Calu3 (cell line): ENCODE measurements at places on chromosomes 12 and 14. TPM values are rescaled to one million over a fixed set of nuclear protein-coding genes. Genes with fewer than 3 reads are reported as not detected.
A peak's percentile ranks its signal among the peaks of the same experiment; 100 is the strongest.

DNA sequence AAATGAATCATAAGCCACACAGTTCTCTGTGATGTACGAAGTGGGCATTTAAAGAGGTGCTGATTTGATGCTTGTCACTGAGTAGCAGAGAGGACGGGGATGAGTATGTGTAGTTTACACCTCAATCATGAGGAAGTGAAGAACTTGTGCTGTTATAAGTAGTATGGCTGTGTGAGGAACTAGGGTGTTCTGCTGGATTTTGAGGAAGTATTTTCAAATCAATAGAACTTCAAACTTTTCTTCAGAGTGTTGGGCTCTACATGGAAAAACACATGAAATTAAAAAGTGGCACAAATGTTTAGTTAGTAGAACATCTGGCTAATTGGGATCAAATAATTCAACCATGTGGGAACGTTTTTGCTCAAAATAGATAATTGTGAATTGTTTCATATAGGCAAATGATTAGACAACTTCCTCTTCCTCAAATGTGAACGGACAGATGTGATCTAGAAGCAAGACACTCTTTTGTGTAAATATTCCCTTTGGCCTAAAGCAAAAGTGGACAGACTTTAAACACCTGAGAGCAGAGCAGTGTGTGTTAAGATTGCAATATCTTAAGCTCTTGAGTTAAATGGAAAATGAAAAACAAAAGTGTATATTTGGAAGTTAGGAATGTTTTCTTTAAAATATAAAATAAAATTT, 168.5 kb downstream of the NAV3 start:
- H3K36me3 ChIP-seq = no peaks in the 10 kb centered on the region
- H3K4me1 ChIP-seq = peaks cover 6% of the 10 kb centered on the region
- H3K4me3 ChIP-seq = no peak overlapping the region
- no peak for DNase-seq
- H3K27me3 ChIP-seq = no peaks in the 10 kb centered on the region

GRCh38 chr12:68291396-68292036, 38.1 kb upstream of the IL22 start:
- H3K27me3 ChIP-seq = no peaks in the 10 kb centered on the region
- no peak overlapping the region for H3K27ac ChIP-seq
- H3K4me3 ChIP-seq = no peak overlapping the region
- no peaks in the 10 kb centered on the region for H3K4me1 ChIP-seq

GRCh38 chr12:116094475-116094874, 183.0 kb downstream of the MED13L start:
- no peaks in the 10 kb centered on the region for H3K36me3 ChIP-seq
- H3K27ac ChIP-seq = no peak overlapping the region
- H3K27me3 ChIP-seq = no peaks in the 10 kb centered on the region
- no peaks in the 10 kb centered on the region for H3K4me1 ChIP-seq

DNA sequence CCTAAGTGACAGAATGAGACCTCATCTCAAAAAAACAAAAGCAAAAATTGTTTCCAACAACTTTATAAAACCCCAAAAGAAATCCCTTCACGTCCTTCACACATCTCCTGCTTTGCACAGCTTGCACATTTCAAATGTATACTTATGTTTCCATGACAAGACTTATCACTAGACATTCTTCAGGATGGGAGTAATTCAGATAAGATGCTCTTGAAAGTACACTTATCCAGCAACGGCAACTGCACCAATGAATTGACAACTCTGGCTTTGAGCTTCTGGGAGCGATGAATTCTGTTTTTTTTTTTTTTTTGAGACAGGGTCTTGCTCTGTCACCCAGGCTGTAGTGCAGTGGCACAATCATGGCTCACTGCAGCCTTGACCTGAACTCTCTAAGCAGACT, 30.8 kb upstream of the AKAP5 start:
- no peaks in the 10 kb centered on the region for H3K27me3 ChIP-seq
- H3K36me3 ChIP-seq = peaks cover 50% of the 10 kb centered on the region
- H3K4me1 ChIP-seq = peaks cover 28% of the 10 kb centered on the region

- peaks cover 86% of the 10 kb centered on the region for H3K27me3 ChIP-seq
- DNase-seq = no peak
- peaks cover 10% of the 10 kb centered on the region for H3K36me3 ChIP-seq
- peaks cover 27% of the 10 kb centered on the region for H3K4me1 ChIP-seq
- no peak overlapping the region for H3K27ac ChIP-seq
- H3K4me3 ChIP-seq = no peak overlapping the region
Observed at GRCh38 chr14:99267381-99267780, 4.6 kb downstream of the BCL11B start.

- H3K4me3 ChIP-seq = no peak overlapping the region
- H3K4me1 ChIP-seq = peaks cover 9% of the 10 kb centered on the region
- H3K27me3 ChIP-seq = no peaks in the 10 kb centered on the region
- no peak overlapping the region for H3K27ac ChIP-seq
Observed at GRCh38 chr12:82673698-82674097, 13.0 kb upstream of the TMTC2 start.

DNA sequence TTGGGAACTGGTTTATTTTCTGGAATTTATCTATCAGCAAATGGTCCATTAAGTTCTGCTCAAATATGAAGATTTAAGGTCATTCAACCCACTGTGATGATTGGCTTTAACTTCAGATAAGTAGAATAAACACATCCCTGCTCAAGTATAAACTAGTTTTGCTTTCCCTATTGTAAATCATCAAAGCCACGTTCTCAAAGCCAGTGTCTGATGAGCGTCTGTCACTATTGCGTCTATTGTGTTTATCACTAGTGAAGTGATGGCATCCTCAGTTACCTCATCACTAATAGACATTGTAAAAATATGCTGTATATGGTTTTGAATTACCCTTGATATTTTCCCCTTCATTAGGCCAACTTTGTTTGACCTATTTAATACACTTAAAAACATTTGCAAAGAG, 351.3 kb downstream of the BCAT1 start:
- H3K4me1 ChIP-seq = no peaks in the 10 kb centered on the region
- H3K4me3 ChIP-seq = no peak overlapping the region
- no peak for DNase-seq
- H3K27me3 ChIP-seq = peaks cover 25% of the 10 kb centered on the region
- H3K27ac ChIP-seq = no peak overlapping the region

DNA sequence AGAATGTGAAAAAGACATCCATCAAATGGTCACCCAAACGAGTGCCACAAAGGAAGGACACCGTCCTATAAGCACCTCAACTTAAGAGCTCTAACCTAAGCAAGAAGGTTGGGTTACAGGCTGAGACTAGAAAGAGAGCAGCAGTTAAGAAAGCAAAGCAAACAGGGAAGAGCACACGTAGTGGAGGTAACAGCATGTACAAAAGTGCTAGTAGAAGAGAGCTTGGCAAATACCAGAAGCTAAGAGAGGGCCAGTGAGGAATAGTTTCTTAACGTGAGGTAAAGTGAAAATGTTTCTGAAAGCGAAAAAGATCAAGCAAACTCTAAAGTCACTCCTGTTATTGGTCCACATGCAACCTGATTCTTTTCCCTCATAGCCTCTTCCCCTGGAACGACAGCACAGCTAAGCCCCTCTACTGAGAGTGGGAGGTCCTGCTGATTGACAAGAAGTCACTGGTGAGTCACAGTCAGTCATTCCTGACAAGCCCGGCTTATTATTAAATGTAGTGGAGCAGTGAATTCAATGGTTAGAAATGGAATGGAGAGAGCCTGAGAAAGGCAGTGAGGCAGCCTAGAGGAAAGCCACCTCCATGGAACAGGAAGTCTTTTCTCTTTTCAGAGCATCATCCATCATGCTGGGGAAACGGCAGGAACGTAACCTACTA, 204.4 kb downstream of the SLC25A21 start:
- H3K27me3 ChIP-seq = no peaks in the 10 kb centered on the region
- H3K4me1 ChIP-seq = peaks cover 21% of the 10 kb centered on the region
- no peak overlapping the region for H3K4me3 ChIP-seq
- peak overlapping the region; percentile 13 for H3K27ac ChIP-seq

GRCh38 chr12:117685110-117685926, 283.5 kb downstream of the KSR2 start:
- no peaks in the 10 kb centered on the region for H3K36me3 ChIP-seq
- H3K4me3 ChIP-seq = no peak overlapping the region
- H3K27me3 ChIP-seq = peaks cover 20% of the 10 kb centered on the region
- DNase-seq = peak; percentile 75
- H3K4me1 ChIP-seq = peaks cover 8% of the 10 kb centered on the region
- H3K27ac ChIP-seq = no peak overlapping the region

- H3K4me3 ChIP-seq = peak overlapping the region; percentile 97
- peaks cover 17% of the 10 kb centered on the region for H3K4me1 ChIP-seq
- H3K27me3 ChIP-seq = no peaks in the 10 kb centered on the region
- DNase-seq = peak; percentile 57
- peak overlapping the region; percentile 98 for H3K27ac ChIP-seq
- peaks cover 69% of the 10 kb centered on the region for H3K36me3 ChIP-seq
Observed at GRCh38 chr12:71662849-71663560, 643 bp downstream of the ZFC3H1 start.

DNA sequence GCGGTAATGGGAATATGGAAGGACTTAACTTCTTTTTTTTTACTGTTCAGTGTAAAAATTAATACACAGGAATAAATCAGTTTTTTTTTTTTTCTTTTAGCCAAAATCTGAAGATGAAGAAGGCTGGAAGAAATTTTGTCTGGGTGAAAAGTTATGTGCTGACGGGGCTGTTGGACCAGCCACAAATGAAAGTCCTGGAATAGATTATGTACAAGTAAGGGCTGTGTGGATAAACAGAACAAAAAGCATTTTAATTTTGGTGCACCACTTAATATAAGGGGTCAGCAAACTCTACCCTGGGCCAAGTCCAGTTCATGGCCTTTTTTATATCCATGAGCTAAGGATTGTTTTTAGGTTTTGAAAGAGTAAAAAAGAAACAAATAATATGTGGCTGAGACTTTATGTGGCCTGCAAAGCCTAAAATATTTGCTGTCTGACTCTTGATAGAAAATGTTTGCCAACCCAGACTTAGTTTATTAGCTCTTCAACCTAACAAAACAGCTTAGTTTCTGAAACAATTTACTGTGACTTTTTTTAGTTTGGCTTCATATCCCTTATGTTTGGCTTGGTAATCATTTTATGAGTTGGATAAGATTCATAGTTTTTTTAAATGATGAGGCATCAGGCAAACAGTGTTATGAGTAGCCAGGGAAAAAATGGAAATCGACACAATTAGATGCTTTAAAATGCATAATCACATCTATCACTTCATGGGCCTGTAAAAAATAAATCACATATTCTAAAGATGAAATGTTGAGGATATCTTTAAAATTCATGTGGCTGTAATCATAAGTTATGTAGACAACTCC, 8.4 kb downstream of the GEMIN2 start:
- H3K27ac ChIP-seq = no peak overlapping the region
- no peak overlapping the region for H3K4me3 ChIP-seq
- H3K4me1 ChIP-seq = no peaks in the 10 kb centered on the region
- H3K36me3 ChIP-seq = peaks cover 7% of the 10 kb centered on the region

DNA sequence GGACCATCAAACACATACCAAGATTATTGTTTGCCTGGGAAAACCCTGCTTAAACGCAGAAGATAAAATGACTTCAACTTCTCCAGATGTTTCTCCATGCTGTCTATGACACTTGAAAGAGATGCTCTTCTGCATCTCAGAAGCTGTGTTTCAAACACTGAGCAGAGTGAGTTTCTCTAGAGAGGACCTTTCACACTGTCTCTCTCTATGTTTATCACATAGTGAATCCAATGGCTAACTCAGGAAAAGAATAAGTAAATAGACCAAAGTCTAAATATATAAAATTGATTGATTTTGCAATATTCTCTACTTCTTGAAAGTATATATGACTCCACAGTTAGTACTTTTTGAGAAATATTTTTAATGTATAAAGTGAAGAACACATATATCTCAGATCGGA, 325.6 kb upstream of the USP15 start:
- H3K27ac ChIP-seq = no peak overlapping the region
- no peaks in the 10 kb centered on the region for H3K27me3 ChIP-seq
- no peaks in the 10 kb centered on the region for H3K36me3 ChIP-seq
- no peak overlapping the region for H3K4me3 ChIP-seq

- peak; percentile 93 for DNase-seq
- H3K36me3 ChIP-seq = no peaks in the 10 kb centered on the region
- peaks cover 48% of the 10 kb centered on the region for H3K27me3 ChIP-seq
- no peak overlapping the region for H3K4me3 ChIP-seq
Observed at GRCh38 chr12:53757101-53757770, 5.5 kb upstream of the CISTR start.

GRCh38 chr14:74575936-74576335, 36.1 kb downstream of the LTBP2 start:
- peaks cover 12% of the 10 kb centered on the region for H3K36me3 ChIP-seq
- DNase-seq = no peak
- H3K27ac ChIP-seq = no peak overlapping the region
- peaks cover 50% of the 10 kb centered on the region for H3K4me1 ChIP-seq

- H3K4me1 ChIP-seq = no peaks in the 10 kb centered on the region
- DNase-seq = no peak
- H3K27me3 ChIP-seq = peaks cover 79% of the 10 kb centered on the region
Observed at GRCh38 chr14:100788942-100789341, 37.0 kb upstream of the MEG3 start.

- DNase-seq = no peak
- H3K27ac ChIP-seq = no peak overlapping the region
- no peaks in the 10 kb centered on the region for H3K27me3 ChIP-seq
- no peak overlapping the region for H3K4me3 ChIP-seq
Observed at GRCh38 chr12:100348657-100349454, 8.0 kb upstream of the SLC17A8 start.

DNA sequence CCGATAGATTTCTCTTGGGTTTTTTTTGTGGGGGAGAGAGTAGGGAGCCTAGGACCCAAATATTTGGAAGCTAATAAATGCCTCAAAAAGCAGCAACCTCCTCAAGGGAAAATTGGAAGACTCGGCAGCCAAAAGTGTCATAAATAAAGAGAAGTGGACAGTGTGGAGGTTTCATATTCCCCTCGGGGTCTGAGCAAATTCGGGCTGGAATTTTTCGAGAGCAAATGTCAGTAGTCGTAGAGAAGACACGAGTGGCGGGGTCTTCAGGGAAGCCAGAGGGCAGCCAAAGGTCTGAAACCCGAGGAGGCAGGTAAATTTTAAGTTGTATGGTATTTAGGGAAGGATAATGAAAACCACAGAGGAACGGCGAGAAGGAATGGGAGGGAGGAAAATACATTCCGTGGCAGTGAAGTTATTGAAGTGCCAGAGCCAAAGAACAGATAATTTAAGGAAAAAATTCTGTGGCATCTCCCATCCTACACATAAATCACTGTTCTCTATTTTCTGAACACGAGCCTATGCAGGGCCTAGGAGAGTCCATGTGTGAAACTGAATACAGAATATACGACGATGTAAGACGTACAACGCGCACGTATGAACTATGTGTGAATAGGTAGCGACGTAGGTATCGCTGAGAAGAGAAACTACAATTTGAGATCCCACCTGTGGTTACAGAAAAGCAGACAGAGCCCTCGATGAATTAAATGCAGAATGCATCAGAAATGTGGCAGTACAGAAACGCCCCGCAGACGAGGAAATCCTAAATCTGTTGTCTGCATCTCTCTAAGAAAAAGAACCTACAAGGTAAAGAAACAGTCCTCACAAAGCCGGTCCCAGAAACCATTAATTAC, 12.9 kb downstream of the BCL11B start:
- H3K36me3 ChIP-seq = no peaks in the 10 kb centered on the region
- H3K4me1 ChIP-seq = no peaks in the 10 kb centered on the region
- no peak for DNase-seq
- H3K4me3 ChIP-seq = no peak overlapping the region
- peaks cover 44% of the 10 kb centered on the region for H3K27me3 ChIP-seq
- H3K27ac ChIP-seq = no peak overlapping the region

Gene CLEC7A
- total RNA-seq = 1.2 and 1.4 TPM in 2 replicates

Gene IL31
- total RNA-seq = not detected in 2 replicates

Gene ARID4A
- total RNA-seq = 24.9 and 26.7 TPM in 2 replicates

Gene GNB3
- total RNA-seq = not detected in 2 replicates
